Renal cortex interstitium (tissue), 15 donors: ENCODE measurements at places on chromosomes 13 and 19.

- DNase-seq = no peak
Measured at GRCh38 chr13:91331047-91331915, 16.2 kb upstream of the MIR17HG start.

DNA sequence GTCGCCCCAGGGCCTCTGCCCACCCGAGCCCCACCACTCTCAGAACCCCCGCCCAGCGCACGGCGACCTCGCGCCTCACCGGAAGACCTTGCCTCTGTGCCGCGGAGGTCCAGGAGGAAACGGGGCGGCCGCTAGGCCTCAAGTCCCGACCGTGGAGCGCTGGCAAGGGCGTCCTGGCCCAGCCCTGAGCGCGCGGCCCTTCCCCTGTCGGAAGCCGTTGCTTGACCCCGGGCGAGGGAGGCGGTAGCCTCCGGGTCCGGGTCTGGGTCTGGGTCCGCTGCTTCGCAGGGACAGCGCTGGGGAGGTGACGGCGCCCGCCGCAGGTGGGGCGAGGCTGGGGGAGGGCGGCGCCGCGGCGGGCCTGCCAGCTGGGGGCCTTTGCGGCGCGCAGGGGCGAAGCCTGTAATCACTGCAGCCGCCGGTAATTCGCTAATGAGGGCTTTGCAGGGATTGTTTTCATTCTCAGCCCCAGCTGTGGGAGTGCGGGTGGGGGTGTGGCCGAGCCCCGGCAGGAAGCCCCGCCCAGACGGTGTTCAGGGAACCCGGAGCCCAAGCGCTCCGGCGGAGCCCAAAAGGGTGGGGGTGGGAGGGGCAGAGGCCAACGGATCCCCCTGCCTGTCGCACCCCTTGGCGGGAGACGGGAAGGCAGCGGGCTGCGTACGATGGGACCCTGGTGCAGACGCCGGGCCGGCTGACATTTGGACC lies 8.6 kb downstream of the C19orf25 start:
- DNase-seq = no peak

GRCh38 chr19:51025401-51025800 lies 1.0 kb downstream of the KLK11 start:
- no peak for DNase-seq

GRCh38 chr19:14772467-14772866 lies 5.9 kb downstream of the ADGRE2 start:
- no peak for DNase-seq

- no peak for DNase-seq
Measured at GRCh38 chr19:5693195-5694166, 3.4 kb downstream of the RPL36 start.

DNA sequence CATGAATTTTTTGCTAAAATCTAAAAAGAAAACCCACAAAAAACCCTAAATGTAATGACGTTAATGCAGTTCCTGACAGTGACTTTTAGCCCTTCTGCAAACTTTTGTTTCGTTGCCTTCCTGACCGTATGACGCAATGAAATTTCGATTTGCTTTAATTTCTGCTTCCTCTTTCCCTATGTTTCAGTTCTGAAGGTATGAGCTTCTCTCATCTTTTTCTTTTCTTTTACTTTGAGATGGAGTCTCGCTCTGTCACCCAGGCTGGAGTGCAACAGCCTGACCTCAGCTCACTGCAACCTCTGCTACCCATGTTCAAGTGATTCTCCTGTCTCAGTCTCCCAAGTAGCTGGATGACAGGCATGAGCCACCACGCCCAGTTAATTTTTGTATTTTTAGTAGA lies 6.1 kb upstream of the LILRA5 start:
- no peak for DNase-seq

GRCh38 chr13:70623239-70623638 lies 515.0 kb upstream of the KLHL1 start:
- no peak for DNase-seq

DNA sequence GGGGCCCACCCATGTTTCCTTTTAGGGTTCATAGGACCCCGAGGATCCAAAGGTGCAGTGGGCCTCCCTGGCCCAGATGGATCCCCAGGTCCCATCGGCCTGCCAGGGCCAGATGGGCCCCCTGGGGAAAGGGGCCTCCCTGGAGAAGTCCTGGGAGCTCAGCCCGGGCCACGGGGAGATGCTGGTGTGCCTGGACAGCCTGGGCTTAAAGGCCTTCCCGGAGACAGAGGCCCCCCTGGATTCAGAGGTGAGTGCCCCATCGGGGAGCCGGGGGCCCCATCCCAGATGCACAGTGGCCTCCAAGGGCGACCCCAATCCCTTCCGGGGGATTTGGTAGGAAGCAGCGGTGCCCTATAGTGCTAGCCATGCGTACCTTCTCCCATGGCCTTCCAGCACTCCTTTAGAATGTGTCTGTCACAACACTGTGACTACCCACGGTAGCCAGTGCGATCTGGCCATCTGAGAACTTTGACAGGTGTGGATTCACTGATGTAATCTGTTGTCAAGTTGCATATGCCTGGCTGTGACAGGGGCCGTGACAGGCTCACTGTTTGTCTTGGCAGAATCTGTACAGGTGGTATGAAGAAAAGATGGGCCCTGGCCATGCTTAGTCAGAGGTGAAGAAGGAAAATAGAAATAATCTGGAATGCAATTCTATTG lies 88.5 kb downstream of the RAB20 start:
- no peak for DNase-seq

DNA sequence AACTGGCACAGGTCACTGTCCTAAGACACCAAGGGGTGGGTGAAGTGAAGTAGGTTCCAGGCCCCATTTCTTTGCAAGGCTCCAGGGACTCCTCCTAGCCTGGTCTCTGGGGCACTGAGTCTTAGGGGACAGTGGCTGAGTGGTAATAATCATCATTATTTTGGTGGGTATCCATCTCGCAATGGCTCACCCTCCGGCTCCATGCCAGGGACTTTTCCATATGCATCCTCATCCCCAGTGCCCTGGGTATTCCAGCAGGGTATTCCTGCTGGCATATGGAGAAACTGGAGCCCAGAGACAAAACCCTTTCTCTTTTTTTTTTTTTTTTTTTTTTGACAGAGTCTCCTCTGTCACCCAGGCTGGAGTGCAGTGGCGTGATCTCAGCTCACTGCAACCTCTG lies 2.5 kb downstream of the PDE4A start:
- DNase-seq = no peak

DNA sequence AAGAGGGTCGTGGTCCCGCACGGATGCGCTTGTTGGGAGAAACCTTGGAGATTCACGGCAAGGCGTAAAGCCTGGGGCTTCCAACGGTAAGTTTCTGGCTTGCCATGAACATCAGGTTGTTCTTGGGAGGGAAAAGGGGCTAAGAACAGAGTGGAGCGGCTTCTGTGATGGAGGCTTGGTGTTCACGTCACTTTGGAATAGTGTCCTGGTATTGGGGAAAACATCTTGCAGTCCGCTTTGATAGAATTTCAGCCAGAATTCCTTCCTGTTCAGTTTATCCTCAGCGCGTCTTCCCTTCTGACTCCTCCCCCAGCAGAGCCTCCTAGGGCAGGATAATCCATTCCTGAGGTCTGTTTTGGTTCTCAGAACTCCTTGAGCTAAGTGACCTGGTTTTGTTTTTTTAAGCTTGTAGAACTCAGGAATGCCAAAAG lies 2.0 kb downstream of the KCTD15 start:
- DNase-seq = no peak

DNA sequence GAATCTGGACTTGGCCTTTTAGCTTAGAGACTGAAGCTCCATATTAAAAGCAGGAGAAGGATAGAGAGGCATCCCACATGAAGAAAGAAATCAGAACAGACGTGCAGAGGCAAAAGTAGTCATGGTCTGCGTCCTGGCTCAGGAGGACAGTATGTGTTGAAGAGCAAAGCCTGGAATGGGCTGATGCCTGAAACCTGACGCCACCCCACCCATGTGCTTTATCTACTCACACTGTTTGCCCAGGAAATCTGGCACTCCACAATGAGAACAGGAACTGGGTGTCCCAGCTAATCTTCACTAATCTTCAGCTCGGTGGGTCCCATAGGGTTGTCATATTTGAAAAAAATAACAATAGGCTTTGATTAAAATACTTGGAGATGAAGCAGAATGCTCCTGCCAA lies 549.0 kb upstream of the GPC6 start:
- DNase-seq = no peak

DNA sequence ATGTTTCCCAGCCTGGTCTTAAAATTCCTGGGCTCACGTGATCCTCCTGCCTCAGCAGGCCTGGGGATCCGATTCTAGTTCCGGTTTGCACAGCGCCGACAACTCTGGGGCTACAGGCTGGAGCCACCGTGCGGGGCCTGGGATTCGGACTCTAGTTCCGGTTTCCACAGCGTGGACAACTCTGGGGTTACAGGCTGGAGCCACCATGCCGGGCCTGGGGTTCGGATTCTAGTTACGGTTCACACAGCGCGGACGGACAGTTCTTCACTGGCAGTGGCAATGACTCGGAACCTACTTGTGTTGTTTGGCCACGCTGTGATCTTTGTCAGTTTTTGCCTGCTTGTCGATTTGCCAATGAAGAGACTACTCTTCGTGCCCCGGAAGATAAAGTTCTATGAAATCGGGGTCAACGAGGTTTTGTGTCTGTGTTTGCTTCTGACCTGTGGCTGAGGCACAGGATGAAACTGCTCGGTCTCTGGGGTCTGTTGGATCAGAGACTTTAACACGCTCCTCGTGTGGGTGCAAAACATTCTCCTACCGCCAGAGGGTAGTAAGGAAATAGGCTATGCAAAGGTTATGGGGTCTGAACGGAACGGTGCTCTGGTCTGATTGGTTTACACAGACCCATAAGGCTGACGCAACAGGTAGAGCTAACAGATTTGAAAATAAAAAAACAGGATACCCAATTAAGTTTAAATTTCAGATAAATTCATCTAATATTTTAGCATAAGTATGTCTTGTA lies 12.1 kb upstream of the ZSCAN1 start:
- DNase-seq = peak; percentile 76

GRCh38 chr19:49710372-49710951 lies 19.5 kb downstream of the CPT1C start:
- DNase-seq = no peak

DNA sequence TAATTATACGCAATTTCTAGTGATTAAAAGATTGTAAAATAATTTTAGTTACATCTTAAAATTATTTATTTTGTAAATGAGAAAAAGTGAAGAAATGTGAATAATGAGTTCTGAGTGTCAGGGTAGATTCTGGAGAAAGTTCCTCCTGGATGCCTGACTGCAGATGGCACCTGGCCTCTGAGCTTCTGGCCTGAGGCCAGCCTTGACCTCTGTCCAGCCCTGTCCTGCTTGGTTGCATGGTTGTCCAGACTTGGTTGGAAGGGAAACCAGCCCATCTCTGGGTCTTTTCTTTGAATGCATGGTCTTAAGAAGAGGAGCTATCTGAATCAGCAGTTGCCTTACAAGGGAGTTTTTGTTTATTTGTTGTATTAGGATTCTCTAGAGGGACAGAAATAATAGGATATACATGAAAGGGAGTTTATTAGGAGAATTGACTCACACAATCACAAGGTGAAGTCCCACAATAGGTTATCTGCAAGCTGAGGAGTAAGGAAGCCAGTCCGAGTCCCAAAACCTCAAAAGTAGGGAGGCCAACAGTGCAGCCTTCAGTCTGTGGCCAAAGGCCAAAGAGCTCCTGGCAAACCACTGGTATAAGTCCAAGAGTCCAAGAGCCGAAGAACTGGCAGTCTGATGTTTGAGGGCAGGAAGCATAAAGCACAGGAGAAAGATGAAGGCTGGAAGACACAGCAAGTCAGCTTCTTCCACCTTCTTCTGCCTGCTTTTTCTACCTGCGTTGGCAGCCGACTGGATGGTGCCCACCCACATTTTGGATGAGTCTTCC lies 385.8 kb downstream of the ZNF536 start:
- no peak for DNase-seq

- peak; percentile 21 for DNase-seq
Measured at GRCh38 chr13:77565635-77566034, 30.1 kb downstream of the SCEL start.

DNA sequence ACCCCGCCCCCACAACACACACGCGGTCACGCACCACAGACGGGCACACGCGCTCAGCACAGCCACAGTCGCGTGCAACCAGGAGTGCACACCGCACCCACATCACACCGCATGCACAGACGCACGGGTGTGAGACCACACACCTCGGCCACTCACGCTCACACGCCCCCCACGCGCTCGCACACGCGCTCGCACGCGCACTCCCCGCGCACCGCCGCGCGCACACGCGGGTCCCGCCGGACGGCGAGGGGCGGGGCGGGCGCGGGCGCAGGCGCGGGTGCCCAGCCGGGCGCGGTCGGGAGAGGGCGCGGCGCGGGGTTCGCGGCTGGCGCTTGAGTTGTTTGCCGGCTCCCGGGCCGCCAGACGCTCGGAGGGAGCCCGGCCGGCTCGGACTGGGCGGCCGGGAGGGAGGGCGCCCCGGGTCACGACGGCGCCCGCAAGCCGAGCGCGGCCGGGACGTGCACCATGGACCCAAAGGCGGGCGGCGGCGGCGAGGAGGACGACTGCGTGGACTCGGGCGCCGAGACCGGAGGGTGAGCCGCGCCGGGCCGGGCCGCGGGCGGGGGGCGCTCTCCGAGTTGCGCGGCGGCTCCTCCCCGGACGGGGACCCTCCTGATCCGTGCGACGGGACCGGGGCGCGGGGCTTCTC lies at the start of gene FAM124A:
Gene FAM124A (plus strand): TSS at position 362 of the 649 bp plus-strand sequence. CDS start 104 bp downstream, at position 466.
- DNase-seq = no peak

GRCh38 chr13:77737583-77738200 lies 40.2 kb downstream of the SLAIN1 start:
- no peak for DNase-seq

GRCh38 chr13:33466262-33466661 lies 180.7 kb upstream of the STARD13 start:
- no peak for DNase-seq

GRCh38 chr13:64912141-64912540 lies 2318.0 kb downstream of the PCDH9 start:
- DNase-seq = no peak

DNA sequence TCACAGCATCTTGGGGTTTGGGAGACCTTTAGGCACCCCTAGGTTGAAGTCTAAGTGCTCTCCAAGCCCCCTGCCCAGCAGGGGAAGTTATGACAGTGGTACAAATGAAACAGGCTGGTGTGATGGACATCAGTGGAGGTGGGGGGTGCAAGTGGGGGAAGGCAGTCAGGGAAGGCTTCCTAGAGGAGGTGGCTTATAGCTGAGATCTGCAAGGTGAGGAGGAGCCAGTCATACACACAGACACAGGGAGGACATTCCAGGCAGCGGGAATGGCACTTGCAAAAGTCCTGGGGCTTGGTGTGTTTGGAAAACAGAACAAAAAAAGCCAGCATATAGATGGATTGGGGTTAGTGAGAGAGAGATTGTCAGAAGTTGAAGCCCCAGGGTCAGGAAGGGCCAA lies 11.6 kb downstream of the HSH2D start:
- no peak for DNase-seq

DNA sequence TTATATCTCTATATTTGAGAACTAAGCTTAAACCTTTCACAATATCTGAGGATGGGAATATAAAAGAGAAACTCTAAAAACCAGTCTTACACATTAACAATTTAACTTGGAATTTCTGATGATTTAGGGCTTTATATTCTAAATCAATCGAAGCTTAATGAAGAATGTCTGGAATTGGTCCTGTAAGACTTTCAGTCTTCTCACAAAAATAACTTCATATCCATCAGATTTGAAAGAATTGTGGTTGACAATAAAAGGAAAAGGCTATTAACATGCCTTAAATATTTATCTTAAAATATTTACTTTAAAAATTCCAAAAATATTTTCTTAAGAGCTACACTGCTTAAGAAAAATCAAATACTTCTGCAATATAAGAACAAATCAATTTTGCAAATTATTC lies 27.3 kb downstream of the MYCBP2 start:
- DNase-seq = no peak
